D341Med (cell line): ENCODE measurements at places on chromosomes 7 and 10.
A peak's percentile ranks its signal among the peaks of the same experiment; 100 is the strongest.

DNA sequence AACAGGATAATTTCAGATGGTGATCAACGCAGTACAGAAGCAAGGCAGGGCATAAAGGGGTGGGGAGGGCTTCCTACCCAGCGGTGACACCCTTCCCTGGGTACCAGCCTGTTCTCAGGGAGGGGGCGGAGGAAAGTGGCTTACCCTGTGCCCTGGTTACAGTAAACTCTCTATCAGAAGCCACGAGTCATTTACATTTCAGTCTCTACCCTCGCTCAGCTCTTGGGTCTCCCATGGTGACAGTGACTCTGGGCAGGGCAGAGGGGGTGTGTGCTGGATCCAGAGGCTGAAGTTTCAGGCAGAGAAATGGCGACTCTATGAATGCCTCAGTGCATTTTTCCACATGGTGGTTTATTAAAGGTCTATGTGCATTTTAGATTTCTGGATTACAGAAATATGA is 107.0 kb downstream of the ADARB2 start:
- DNase-seq = no peak

GRCh38 chr7:155477476-155477875 is 19.5 kb downstream of the EN2 start:
- DNase-seq = no peak

- DNase-seq = no peak
These were observed 24.8 kb downstream of the ZC3HAV1 start for GRCh38 chr7:139084709-139085108.

DNA sequence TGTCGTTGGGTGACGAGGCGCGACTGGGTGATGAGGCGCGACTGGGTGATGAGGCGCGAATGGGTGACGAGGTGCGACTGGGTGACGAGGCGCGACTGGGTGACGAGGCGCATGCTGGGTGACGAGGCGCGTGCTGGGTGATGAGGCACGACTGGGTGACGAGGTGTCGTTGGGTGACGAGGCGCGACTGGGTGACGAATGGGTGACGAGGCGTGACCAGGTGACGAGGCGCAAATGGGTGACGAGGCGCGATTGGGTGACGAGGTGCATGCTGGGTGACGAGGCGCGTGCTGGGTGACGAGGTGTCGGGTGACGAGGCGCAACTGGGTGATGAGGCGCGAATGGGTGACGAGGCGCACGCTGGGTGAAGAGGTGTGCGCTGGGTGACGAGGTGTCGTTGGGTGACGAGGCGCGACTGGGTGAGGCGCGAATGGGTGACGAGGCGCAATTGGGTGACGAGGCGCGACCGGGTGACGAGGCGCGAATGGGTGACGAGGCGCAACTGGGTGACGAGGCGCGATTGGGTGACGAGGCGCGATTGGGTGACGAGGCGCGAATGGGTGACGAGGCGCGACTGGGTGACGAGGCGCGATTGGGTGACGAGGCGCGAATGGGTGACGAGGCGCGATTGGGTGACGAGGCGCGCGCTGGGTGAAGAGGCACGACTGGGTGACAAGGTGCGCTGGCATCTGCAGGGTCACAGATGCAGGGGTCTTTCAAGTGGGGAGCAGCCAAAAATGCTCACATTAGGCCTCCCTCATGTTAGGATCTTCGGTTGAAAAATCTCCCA is 7.9 kb upstream of the NOM1 start:
- DNase-seq = no peak

GRCh38 chr7:112185005-112185834 is 21.0 kb downstream of the DOCK4 start:
- DNase-seq = no peak

DNA sequence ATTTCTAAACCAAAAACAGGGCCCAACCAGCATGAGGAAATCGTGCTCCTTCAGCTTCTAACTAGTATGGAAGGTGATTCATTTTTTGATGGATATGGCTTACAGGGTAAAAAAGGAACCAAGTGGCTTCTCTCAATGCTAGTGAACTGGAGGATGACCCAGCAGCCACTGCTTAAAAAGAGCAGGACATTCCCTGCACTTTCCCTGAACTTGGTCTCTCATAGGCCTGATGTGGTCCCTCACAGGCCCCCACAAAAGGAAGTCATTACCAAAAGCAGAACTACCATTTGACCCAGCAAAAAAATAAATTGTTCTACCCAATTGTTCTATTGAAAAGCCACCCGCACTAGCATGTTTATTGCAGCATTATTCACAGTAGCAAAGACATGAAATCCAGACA is 188.8 kb downstream of the CALN1 start:
- no peak for DNase-seq

DNA sequence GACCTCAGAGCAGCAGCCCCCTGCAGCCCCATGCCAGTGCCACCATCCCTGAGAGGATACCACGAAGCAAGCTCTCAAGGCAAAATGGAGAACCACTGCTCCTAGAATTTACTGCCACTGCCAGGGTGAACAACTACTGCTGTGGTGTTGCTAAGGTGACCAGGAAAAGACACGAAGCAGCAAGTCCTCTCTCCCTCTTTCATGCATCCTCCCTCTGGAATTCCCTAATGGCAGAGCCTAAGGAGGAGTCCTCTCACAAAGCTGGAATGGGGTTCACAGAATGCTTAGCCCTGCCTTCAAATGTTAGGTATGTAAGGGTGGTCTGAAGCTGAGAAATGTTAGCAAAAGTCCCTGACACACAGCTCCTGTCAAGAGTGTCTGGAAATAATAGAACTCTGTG is 35.8 kb upstream of the NPSR1 start:
- DNase-seq = no peak

GRCh38 chr10:112793202-112793921 is 156.7 kb upstream of the TCF7L2 start:
- no peak for DNase-seq

GRCh38 chr7:154881026-154881425 is 121.9 kb downstream of the PAXIP1 start:
- DNase-seq = no peak

GRCh38 chr7:134730411-134730829 is 49.0 kb upstream of the CALD1 start:
- no peak for DNase-seq

GRCh38 chr10:131077031-131077430 is 234.5 kb downstream of the TCERG1L start:
- no peak for DNase-seq

DNA sequence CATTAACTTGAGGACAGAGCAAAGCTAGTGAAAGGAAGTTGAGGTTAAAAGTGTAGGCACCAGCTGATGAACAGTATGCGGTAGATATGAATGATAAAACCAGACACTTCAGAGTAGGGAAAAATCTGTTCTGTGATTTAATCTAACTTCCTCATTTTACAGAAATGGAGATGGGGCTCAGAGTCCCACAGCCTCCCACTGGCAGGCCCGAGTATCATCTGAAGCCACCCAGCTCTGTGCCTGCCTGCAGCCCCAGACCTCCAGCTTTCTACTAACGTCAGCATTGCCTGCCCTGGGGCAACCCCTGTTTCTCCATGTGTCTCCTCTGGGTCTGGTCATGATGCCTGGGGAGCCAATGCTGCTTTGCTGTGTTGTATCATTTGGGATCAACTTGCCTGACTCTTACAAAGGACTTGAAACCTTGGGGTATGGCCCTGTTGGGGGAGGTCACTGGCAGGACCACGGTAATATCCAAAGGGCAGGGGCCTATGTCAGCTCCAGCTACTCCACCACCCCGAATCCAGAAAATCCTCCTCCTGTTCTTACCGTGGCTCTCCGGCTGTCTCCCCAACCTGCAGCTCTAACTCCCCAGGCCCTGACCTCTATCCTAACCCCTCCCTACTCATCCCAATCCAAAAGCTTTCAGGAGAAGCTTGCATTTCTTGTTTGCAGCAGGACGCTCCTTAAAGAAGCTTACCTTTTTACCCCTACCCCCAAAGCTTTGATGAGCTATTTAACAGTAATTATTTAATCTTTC is 56.2 kb upstream of the NPY start:
- no peak for DNase-seq

DNA sequence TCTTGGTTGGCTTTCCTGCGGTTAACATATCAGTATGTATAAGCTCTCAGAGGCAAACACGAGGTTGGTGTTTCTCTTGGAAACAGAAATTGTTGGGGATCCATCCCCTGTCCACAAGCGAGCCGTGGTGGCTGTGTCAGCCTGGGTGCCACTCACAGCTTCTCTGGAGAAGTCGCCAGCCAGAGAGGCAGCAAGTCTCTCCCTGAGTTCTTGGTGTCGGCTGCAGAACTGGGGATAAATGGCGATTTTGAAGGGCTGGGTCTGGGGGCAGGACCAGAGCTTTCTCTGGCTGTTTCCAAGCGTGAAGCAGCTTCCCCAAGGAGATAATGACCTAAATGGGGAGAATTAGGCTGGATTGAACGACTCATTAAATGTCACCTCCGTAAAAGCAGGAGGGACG is 335.3 kb downstream of the GLRX3 start:
- no peak for DNase-seq

GRCh38 chr10:5519054-5519453 is 5.7 kb upstream of the CALML3 start:
- DNase-seq = no peak

- DNase-seq = no peak
These were observed 44.2 kb downstream of the DLD start for GRCh38 chr7:107934991-107935770.

GRCh38 chr7:32616625-32617024 is 121.3 kb downstream of the AVL9 start:
- DNase-seq = no peak

GRCh38 chr10:54837479-54837878 is 36.4 kb upstream of the PCDH15 start:
- DNase-seq = no peak

- no peak for DNase-seq
These were observed 255.6 kb downstream of the GFRA1 start for GRCh38 chr10:116017405-116017804.

- DNase-seq = peak; percentile 65
These were observed 1.2 kb downstream of the PPP1R9A start for GRCh38 chr7:94908323-94909178.

- DNase-seq = no peak
These were observed 50.2 kb downstream of the PDIA4 start for GRCh38 chr7:148978091-148978490.

DNA sequence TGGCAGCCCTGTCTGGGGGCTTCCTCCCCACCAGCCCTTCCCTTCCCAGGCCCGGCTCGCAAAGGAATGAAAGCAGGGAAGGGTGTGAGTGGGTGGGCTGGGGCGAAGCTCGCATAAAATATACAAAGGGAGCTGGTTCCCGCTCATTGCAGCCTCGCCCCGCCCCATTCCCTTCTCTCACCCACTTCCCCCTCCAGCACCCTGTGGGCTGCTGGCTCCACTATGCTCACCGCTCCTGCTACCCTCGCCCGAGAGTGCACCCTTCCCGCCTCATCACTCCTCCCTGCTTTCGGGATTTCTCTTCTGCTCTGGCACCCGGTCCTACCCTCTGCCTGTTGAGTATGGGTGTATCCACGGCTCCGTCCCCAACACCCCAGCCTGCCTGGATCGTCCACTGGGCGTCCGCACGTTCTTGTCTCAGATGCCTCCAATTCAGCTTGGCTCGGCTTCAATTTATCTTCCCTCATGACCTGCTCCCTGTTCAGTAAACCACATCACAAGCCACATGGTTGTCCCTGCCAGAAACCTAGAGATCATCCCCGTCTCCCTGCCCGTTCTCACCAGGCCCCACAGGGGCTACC is 14.4 kb upstream of the TTYH3 start:
- no peak for DNase-seq

DNA sequence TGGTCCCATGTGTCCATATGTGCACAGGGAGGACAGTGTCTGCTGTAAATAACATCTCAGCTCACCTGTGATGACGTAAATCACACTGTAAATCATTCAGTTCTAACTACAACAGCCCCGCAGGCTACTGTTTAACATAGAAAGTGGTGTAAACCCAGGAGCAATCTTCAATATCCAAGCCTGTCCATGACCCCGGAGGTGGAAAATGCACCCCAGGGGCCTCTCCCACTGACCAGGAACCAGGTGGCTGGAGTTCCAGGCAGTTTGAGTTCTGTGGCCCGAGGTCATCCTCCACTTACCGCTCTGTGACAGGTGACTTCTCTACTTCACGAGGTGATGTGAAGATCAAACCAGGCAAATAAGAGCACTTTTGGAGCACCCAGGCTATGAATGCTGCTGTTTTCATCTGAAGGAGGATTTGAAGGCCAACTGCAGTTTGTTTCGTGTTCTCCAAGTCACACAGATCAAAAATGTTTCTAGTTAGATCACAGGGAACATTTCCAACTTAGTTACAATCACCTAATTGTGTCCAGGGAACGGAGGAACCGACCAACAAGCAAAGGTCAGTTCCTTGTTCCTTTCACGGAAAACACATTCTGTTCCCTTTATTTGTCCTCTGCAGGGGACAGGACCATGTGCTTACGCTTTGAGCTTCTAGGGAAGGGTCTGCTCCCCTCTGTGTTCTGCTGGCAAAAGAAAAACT is 131.8 kb downstream of the WDR37 start:
- DNase-seq = no peak

GRCh38 chr10:95289921-95290421 is 832 bp downstream of the PDLIM1 start:
- DNase-seq = no peak

DNA sequence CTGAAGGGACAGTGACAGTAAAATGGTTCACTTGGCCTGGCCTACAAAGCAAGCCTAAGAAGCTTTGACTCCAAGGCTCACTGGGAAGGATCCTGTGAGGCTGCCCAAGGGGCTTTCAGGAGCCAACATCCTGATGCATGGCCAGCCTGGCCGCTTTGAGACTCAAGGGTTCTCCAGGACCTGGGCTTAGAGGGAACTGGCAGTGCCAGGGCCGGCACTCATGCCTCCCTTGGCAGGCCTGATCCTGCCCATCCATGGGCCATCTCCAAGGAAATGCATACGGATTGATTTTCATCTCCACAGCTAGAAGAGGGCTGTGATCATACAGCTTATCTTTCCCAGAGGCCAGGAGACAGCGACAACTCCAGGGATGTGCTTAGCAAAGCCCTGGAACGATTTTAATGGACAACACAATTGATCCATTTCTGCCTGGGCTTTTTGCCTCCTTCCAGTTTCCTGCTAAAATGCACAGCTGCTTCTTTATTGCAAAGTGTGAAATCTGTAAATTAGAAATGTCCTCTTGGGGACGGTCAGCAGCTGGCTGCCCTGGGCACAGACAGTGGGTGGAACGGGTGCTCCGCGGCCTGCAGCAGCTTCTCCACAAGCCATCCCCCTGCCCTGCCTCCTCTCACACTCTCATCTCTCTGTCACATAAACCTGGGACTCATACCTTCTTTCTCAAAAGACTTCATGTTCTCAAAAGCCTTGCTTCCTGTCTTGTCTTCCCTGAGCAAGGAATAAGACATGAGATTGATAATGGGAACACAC is 288.5 kb downstream of the GRID1 start:
- no peak for DNase-seq

DNA sequence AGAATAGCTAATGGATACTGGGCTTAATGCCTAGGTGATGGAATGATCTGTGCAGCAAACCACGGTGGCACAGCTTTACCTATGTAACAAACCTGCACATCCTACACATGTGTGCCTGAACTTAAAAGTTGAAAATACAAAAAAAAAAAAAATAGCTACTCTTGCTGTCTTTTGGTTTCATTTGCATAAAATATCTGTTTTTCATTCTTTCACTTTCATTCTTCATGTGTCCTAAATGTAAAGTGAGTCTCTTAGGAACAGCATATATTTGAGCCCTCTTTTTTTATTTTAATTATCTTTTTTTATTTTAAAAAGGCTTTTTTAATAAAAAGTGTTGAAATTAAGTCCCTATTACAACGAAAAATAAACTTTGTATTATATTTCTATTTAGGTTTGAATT is 836.1 kb upstream of the KCND2 start:
- DNase-seq = no peak
